ENCODE measurements at places on chromosomes 16 and 17.

DNA sequence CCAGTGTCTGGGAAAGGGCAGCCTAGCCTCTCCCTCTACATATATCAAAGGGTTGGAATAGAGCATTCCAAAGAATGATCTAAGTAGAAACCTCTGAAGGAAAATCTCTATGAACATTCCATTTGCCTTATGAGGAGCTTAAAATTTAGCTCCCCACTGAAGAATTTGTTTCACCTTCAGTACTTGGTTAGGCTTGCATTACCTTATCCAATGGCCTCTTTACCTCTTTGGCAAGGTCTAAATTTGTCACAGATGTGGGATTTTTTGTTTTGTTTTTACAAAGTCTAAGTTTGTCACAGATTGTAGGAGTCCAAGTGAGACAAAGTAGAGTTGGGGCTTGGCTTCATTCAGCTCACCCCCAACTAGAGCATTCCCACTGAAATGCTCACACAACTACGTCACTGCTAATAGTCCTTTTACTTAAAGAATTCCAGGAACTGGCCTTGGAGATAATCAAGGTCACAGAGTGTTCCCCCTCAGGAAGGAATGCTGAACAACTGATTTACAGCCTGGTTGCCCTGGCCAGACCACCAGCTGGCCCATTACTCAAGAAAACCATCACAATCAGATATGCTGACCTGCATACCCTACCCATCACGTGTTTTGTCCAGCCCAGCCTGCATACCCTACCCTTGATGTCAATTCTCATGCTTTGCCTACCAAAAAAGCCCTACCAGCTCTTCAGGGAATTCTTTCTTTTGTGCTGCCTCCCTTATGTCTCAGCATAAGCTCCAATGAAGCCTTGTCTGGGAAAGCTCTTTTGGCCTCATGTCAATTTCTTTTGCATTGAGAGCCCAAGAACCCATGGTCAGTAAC lies 26.5 kb upstream of the PPM1D start:
- no peak for DNase-seq

DNA sequence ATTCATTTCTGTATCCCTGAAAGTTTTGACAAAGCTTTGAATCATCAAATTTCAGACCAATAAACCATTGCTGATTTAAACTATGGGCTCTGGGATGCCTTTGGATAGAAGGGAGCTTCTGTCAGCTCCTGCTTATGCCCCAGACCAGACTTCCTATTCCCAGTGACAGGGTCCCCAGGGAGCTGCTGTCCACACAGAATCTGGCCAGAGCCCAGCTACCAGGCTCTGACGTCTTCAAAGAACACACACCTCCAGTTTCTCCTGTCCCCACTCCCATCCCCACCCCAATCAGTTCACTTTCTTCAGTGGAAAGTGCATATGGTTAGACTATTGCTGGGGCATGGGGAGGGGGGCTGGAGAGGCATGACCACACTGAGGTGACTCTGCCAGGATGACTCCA lies 51.6 kb upstream of the SREBF1 start:
- DNase-seq = no peak

DNA sequence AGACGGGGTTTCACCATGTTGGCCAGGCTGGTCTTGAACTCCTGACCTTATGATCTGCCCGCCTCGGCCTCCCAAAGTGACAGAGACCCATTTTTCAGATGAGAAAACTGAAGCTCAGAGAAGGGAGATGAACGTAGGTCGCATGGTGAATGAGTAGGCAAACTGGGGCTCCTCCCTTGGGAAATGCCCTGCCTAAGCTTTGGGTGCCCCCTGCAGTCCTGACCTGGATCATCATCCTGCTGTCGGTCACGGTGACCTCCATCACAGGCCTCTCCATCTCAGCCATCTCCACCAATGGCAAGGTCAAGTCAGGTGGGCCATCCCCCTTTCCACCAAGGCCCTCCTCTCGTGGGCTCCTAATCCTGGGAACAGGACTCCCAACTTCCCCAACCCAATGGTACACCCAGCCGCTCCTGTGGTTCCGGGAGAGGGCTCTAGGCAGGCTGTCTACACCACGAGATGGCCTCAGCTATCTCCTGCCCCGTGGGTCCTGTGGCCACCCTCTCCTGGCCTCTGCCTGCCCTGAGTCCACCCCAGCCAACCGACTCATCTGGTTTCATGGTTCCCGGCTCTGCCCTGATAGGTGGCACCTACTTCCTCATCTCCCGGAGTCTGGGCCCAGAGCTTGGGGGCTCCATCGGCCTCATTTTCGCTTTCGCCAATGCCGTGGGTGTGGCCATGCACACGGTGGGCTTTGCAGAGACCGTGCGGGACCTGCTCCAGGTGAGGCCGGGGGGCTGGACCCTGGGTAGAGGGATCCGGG lies 4.7 kb downstream of the SLC12A3 start:
- DNase-seq = no peak

- no peak for DNase-seq
Observed at GRCh38 chr17:10648956-10649355, 8.2 kb downstream of the MYH3 start.

GRCh38 chr17:48555258-48556228 lies 10.6 kb upstream of the HOXB2 start:
- no peak for DNase-seq

DNA sequence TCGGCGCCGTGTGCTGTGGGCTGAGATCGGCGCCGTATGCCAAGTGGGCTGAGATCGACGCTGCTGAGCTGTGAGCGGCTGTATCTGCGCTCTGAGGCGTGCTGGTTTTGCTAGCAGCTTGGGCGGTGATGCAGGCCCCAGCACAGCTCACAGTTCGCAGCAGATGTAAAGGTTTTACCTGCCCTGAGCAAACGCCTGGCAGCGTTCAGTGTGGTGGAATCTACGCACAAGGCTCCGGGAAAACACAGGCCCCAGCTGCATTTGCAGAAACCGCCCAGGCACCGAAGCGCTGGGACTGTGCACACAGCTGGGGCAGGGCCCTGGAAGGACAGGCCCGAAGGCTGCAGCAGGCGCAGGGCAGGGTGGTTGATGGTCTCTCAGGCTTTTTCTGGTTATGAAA lies 8.0 kb upstream of the ZNF469 start:
- DNase-seq = no peak

DNA sequence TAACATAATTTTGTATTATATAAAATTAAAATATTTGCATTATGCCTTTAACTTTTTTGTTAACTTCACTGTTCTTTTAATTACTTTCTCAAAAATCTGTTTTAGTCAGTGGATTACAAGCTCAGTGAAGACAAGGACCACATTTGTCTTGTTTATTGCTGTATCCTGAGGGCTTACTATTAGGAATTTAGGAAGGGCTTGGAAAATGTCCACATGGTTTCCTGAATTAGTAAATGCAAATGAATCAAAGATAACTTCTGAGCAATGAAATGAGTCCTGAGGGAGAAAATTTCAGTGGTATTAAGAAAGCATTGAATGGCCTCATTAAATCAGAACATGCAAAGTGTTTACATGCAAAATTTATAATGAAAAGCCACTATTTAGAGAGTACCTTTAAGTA lies 1293.2 kb upstream of the GOT2 start:
- no peak for DNase-seq

GRCh38 chr17:7403727-7403976 lies 245 bp downstream of the TMEM256 start:
- no peak for DNase-seq

DNA sequence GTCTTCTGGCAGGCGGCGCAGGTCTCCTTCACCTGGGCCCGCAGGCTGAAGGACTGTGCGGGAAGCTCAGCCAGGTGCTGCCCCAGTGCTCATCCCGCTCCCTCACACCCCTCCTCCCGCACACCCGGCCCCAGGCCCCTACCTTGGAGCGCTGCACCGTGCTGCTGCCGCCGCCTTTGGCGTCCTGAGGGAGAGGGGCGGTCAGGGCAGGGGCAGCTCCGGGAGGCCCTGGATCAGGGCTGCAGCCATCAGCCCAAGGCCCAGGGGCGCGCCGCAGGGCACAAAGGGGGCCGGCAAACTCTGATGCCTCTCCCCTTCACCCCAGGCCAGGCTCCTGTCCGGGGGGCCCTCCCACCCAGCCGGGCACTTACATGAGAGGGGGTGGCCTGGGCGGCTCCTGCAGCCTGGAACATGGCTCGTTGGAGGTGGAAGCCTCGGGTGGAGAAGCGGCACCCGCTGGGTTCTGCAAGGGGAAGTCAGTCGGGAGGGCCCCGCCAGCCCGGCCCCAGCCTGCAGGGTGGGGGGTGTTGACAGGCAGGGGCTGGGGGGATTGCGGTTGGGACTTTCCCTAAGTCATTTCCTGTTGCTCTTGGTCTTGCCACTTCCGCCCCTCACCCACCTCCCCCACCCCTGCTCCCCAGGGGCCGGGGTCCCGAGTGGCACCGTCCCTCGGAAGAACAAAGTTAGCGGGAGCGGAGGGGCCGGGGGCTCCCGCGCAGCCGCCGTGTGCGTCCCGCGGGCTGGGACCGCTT lies 863 bp downstream of the LIMD2 start:
- no peak for DNase-seq

DNA sequence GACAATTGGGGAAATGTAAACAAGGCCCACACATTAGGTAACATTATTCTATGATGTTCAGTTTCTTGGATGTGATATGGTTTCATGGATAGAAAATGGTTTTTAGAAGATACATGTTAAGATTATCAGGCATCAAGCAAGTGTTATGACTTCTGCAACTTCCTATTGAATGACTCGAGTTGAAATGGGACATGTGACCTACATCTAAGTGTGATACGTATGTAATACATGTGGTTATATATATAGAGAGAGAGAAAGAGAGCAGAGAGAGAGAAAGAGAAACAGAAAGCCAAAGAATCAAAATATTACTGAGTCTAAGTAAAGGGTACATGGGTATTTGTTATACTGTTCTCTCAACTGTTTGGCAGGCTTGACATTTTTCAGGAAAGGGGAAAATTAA lies 1.7 kb downstream of the TMEM170A start:
- DNase-seq = no peak

GRCh38 chr17:19744922-19745757 lies 3.0 kb downstream of the ALDH3A1 start:
- no peak for DNase-seq

DNA sequence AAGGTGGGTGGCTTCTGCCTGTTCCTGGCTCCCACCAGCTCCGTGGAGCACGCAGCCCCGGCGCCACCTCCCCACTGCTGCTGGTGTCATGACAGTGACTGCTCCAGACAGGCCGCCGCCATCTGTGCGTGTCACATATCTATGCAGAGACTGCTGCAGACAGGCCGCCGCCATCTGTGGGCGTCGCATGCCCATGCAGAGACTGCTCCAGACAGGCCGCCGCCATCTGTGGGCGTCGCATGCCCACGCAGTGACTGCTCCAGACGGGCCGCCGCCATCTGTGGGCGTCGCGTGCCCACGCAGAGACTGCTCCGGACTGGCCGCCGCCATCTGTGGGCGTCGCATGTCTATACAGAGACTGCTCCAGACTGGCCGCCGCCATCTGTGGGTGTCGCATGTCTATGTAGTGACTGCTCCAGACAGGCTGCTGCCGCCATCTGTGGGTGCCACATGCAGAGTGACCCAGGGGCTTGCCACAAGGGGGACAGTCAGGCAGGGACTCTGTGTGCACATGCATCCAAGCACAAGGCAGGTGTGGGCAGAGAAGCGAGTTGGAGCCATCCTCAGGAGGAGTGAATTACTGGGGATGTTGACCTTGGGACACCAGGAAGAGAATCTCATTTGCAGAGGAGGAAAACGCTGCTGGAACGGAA lies 3.3 kb upstream of the FN3KRP start:
- DNase-seq = no peak

DNA sequence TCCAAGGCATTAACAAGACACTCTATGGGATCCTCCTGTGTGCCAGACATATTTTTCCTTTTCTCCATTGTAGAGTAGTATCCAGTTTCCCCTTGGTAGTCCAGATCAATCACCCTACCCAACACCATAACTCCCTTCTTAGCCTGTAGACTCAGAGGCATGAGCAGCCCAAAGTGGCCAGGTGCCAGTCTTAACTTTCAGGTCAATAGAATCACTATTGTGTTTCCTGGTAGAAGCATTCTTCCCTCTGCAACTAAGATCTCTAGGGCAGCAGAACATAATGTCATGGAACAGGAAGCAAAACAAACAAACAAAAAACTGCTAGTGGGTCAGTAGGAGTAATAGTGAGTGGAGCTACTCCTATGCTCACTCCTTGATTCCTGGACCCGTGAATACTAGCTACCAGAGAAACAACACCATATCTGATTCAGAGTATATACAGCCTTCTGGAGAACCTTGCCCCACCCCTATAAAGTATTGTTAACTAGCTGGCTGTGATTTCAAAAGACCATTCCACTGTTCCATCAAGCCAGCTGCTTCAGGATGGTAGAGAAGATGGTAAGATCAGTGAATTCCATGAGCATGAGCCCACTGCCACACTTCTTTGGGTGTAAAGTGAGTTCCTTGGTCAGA lies 11.2 kb upstream of the CLEC19A start:
- no peak for DNase-seq

DNA sequence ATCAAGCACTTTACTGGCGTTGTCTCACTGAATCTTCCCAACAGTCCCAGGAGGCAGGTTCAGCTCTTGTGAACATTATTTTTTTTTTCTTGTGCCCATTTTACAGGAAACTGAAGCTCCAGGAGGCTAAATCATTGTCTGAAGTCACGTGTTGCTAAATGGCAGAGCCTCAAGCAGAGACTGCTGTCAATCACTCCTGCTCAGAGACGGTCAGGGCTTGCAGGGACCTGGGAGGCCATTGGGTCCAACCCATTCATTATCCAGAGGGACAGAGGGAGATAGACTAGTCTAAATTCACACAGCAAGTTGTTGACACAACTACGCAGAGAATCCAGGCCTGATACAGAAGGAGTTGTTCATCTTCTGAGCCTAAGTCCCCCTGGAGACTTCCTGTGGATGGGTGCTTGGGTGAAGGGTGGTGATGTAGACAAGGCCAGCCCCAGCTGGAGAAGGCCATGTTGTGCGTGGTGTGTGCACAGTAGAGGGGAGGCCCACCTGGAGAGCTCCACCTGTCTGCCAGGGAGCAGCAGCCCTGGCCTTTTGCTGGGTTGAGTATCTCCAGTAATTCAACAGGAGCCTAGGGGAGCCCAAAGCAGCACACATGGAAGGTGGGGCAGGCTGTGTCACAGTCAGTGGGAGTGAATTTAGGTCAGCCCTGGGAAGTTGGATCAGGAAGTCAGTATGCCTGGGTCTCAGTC lies 24.3 kb upstream of the C1QL1 start:
- no peak for DNase-seq

- DNase-seq = no peak
Observed at GRCh38 chr16:31893824-31894223, 20.2 kb downstream of the ZNF267 start.

All from HS-5 (cell line).